ENCODE measurements at places on chromosomes 5 and 9.

DNA sequence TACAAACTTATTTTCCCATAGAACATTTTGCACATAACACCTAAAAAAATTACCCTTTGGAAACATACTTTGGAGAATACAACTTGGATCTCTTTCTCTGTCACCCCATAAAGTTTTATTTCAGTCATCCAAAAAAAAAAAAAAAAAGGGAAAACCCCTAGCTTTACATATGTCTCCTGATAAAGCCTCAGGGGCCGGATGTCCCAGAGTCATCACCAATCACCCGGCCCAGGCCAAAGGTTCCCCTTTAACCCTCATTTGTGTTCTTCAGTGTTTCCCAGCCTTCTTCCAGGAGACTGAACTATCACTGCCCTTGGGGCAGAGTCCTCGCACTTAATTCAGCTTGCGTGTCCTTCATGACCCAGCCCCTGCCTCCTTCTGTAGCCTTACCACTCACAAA lies 28.8 kb downstream of the ANXA6 start:
- DNase-seq = no peak

DNA sequence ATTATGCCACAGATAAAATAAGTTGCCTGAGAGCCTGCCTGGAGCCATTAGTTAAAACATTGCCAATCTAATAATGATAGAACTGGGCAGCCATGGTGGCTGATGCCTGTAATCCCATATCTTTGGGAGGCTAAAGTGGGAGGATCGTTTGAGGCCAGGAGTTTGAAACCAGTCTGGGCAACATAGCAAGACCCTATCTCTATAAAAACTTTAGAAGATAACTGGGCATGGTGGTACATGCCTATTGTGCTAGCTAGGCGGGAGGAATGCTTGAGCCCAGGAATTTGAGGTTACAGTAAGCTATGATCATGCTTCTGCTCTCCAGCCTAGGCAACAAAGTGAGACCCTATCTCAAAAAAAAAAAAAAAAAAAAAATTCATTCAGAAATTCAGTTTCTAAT lies 52.6 kb downstream of the RAI14 start:
- DNase-seq = no peak

DNA sequence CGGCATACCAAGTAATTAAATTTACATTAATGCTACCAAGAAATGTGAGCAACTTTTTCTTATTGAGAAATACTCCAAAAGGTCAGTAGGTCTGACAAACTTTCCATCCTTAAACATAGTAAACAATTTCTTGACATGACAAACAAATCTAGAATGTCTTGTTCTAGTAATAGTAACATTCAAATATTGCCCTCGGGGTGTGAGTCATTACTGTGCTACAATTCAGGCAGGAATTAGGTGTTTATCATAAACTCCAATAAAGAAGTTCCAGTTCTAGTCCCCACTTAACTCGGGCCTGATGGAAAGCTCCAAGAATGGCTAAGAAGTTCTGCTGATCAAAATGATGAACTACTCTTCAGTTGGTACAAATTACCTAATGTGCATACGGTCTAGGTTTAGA lies 235.6 kb upstream of the TUSC1 start:
- DNase-seq = no peak

GRCh38 chr5:33756491-33756890 lies 135.3 kb downstream of the ADAMTS12 start:
- DNase-seq = no peak

DNA sequence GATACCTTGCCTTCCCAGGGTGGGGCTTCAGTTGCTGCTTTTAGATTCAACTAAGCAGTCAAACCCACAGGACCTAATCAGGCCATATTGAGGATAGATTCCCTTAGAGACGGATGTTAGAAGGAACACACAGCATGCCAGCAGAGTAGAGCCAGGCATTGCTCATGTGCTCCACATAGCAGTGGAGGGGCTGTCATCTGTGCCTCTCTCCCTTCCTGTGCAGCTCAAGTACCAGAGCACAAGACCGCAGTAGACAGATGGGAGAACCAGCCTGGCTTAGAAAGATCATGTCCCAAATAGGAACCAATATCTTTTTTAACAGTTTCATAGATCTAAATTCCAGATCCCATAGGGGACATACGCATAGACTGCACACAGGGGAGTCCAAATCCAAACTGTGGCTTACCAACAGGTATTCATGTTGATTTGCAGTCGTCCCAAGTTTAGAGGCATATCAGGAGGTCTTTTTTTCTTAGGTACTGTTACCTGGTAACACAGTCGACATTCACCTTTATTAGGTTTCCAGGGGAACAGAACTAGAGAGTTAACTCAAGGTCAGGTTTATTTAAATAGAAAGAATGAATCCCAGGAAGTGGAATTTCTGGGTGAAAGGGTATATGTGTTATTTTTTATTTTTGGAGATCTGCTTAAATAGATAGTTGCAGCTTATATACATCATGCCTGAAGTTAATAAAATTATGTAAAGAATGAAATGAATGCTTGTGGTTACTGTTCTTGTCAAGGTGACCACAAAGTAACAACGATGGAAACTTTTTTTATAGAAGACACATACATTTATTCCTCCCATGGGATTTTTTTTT lies 43.5 kb upstream of the PCAT7 start:
- no peak for DNase-seq

DNA sequence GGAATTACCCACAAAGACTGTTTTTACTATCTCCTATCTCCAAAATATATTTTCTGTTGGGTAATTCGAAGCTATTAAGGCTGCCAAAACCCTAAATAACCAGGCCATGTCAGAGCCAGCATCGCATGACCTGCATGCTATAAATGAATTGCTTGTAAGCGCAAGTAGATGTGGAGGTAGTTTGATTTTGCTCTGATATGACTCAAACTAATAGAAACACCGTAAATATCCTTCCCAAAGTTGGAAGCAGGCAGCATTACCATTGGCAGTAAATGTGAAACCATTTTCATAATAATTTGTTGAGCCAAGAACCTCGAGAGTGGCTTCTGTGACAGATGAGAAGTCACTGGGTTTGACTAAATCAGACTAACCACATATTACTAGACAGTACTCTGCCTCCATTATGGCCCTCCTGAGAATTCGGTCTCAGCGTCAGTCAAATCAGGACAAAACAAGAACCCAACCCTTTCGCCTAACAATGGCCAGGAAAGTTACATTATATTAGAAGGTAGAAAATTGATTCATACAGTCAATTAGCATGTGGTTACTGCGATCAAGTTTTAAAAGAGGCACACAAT lies 289.8 kb downstream of the SPOCK1 start:
- no peak for DNase-seq

DNA sequence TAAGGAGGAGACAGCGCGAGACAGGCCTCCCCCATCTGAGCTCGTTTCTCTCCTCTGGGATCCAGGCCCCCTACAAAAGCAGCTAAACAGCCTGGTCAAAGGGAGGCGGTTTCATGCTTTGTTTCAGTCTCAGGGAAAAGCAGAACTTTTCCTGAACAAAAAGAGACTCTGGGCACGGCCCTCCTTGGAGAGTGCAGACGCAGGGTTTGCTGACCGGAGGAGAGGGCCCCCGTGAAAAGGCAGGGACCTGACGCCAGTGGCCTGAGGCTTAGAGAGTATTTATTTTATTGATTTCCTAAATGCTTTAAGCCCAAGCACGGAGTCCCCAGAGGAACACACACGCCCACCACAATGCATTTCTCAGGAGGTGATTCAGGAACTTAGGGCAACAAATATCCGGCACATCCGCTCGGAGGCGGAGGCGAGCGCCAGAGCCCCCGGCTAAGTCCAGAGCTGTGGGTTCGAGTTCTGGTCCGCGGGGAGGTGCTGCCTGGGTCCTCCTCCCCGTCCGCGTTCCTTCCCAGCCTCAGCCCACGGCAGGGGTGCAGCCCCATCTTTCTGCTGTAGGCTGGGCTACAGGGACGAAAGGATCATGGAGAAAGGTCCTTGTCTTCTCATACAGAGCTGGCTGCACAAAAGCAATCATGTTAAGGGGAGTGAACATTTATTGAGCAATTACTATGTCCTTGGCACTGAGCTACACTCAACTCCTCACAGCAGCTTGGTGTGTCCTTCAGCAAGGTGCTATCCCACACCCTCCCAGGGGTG lies 40.0 kb downstream of the PTGES start:
- DNase-seq = no peak

DNA sequence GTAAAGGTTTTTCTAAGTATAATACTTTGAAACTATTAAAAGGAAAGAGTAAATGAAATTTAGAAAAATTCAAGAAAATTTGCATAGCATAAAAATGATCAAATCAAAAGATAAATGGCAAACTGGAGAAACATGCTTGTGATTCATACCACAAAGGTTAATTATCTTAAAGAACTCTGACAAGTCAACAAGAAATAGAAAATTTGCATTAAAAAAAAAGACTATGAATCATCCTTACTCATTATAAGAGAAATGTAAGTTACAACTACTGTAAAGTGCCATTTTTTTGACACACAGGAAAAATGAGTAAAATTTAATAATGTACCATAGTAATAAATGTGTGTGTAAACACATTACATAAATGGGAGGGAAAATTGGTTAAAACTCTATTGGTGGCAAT lies 624.4 kb upstream of the C9orf72 start:
- no peak for DNase-seq

GRCh38 chr5:170805666-170806065 lies 22.1 kb downstream of the GABRP start:
- DNase-seq = no peak

- DNase-seq = peak; percentile 65
Observed at GRCh38 chr9:112074250-112075008, 100.7 kb downstream of the SUSD1 start.

DNA sequence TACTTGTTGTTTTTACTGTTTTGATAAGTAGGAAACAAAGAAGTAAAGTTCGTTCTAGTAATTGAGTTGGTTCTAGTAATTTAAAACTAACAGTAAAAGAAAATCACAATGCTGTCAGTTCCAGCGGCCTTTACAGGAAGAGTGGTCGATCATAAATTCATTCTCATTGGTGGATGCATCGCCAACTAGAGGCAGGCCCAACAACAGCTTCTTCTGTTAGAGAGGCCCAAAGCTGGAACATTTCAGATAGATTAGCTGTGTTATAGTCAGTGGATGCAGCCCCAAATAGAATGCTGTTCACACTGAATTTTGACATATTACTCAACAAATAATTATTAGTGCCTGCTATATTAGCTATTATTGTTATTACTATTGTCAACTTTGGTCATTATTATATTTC lies 80.8 kb downstream of the ARRDC3 start:
- DNase-seq = no peak

DNA sequence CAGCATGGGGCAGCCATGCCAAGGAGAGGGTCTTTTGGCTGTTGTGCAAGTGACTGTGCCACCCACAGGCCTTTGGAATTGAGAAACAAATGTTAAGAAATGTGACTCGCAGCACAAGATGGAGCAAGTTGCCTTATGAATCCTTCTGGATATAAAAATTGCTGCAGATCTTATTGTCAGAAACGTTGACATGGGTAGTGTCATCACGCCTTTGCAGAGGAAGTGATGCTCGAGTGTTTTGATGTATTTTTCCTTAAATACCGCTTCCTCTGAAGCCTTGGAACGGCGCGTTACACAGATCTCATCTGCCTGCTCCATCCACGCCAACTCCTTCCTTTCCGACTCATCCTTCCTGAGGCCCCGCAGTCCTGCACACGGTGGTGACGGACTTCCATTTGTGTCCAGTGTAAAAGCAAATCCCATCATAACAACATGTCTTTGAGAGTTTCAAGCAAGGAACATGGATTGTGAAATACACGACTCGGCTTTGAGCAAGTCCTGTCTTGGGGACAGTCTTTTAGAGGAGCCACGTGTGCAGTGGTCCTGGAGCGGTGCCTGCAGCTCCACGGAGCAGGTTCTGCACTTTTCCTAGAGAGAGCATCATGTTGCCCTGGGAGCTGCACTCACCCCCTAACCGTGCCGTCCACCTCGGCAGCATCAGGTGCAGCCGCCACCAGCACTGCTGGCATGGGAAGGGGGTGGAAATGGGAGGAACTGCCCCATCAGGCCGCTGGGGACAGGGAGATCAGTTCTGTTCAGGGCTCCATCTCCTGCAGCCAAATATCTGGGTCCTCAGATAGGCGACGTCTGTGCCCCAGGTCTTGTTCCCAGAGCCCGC lies 15.1 kb downstream of the ROPN1L start:
- DNase-seq = no peak

DNA sequence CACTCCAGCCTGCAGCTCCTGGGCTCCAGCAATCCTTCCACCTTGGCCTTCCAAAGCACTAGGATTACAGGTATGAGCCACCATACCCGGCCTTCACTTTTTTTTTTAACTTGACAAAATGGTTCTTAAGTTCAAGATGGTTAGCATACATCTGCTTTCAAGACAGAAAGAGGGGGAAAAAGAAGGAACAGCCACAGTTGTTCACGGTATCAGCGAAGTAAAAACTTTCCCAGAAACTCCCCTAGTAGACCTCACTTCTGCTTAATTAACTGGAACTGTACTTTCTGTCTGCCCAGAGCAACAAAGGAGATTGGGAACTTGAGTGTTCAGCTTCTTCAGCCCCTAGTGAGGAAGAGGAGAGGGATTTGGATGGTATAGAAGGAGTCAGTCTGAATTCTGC lies 116.7 kb downstream of the UGCG start:
- DNase-seq = no peak

DNA sequence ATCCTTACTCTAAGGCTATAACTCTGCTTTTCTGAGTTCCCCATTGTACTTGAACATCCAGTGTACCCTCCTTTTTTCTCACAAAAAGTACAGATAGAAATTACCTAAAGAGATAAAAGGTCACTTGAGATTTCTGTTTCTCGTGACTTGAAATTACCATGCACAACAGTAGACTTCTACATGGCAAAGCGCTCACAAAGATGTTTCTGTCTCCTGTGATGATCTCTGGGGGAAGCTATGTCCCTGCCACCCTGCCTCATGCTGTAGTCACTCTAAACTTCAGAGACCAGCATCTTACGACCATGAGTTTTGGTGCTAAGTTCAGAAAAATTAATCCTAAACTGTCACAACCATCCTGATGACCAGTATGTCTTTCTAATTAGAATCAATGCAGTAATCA lies 36.2 kb downstream of the NFIB start:
- DNase-seq = no peak

GRCh38 chr9:130995086-130996011 lies 13.6 kb upstream of the LAMC3 start:
- no peak for DNase-seq

DNA sequence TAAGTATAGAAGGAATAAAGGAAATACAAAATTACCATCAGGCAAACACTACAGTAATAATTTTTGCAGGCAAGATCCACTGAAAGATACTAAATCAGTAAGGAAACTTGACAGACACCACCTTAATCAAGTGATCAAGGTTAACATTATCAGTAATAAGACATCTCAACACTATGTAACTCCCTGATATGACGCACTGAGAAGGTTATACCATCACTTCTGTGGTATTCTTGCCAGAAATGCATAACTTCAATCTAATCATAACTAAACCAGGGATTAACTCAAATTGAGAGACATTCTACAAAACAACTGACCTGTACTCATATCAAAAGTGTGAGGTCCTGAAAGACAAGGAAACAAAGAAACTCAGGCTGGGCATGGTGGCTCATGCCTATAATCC lies 52.5 kb upstream of the GABRP start:
- DNase-seq = no peak
